Stimulated activated naive CD4-positive, alpha-beta T cell treated with Interleukin-2 at 50 U/mL for 16 hours (primary cell): ENCODE measurements at places on chromosomes 5 and 9.

GRCh38 chr5:74250304-74251102 lies 390.0 kb downstream of the ENC1 start:
- DNase-seq, result no peak

GRCh38 chr5:168015506-168015905 lies 275.9 kb upstream of the WWC1 start:
- DNase-seq, result no peak

GRCh38 chr9:111839387-111839786 lies 44.6 kb upstream of the SHOC1 start:
- no peak for DNase-seq

DNA sequence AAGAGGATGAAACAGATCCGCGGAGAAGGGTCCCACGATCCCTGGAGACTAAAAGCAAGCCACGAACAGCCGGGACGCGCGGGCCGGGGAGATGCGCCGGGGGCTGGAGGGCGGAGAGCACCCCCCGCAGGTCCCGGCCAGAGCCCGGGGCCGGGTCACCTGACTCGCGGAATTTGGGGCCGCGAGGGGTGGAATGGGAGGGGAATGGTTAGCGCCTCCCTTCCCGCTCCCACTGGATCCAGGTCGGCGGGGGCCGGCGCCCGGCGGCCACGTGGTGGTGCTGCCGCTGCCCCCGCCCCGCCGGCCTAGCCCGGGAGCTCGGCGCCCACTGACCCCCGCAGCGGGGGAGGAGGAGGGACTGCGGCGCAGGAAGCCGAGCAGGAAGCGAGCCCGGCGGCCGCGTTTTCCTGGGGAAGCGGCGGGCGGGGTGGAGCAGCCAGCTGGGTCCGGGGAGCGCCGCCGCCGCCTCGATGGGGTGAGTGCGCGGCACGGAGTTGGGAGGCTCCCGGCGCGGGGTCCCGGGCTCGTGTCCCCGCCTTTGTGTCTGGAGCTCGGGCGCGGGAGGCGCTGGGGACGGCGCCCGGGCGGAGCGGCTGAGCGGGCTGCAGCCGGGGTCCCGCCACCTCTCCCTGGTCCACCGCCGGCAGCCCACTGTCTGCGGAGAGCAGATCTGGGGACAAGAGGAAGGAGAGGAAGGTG lies at the start of gene RAI14:
Gene RAI14, plus strand, starts transcription at position 328 of the 699 bp plus-strand sequence. CDS start 30,592 bp downstream, outside the sequence.
- no peak for DNase-seq

DNA sequence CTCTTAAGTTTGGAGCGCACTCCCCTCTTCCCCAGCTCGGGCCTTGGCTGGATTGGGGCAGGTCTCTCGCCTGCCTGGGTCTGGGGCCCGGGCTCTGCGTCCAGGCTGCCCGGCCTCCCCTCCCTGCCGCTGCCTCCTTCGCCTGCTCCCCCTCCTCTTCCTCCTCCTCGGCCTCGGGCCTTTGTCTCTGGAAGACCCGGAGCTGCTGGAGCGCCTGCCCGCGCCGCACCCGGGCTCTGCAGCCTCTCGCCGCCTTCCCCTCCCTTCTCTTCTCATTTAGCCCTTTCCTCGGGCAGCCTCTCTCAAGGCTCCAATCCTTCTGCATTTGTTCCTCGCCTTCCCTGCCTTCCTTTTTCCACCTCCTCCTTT lies 218.5 kb downstream of the C9orf50 start:
- no peak for DNase-seq

DNA sequence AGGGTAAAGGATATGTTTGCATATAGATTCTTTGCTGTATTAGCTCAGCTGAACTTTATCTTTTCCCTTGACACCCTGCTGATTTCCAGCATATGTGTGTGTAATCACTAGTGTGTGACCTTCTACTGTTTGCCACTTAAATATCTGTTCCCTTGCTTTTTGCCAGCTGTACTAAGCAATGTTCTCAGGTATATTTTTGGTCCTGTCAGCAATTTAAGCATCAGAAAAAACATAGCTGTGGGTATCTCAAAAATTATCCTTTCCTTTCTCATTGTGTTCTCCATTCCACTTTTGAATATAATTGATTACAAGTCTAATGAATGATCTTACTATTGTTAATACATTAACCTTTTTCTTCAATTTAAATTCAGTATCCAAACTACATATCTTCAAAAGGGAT lies 59.2 kb upstream of the CDH10 start:
- DNase-seq, result no peak

GRCh38 chr9:129174102-129174723 lies 3.8 kb downstream of the IER5L start:
- DNase-seq, result peak; percentile 69

- no peak for DNase-seq
Observed at GRCh38 chr5:120684213-120684612, 220.1 kb downstream of the PRR16 start.

DNA sequence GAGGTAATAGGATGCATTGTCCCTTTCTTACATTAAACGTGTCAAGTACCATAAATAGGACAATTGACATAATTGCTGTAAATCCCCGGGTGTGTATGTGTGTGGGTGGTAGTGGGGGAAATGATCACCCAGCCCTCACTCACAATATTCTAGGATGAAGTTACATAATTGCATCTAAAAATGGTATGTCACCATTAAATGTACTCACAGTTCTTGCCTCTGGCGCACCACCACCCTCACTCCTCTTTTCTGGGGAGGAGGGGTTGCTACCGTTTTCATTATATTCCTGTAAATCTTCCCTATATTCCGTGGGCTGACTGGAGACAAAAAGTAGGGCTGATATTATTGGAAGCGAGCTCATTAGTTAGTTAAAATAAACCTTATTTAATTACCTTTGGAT lies 563.8 kb downstream of the TLR4 start:
- no peak for DNase-seq

DNA sequence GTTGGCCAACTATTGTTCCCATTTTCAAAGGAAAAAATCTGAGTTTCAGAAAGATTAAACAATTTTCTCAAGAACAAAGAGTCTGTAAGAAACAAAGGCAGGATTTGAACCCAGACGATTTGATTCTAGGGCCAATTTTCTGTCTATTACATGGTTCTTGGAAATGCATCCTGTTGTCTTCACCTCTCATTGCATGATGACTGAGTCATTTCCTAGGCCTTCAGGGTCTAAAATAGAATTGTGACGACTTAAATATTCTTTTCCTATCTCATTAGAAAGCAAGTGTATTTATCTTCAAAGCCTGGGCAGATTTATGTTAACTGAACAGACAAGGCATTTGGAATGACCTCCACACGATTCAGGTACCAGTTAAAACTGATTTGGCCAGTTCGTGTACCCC lies 512.9 kb downstream of the NTRK2 start:
- no peak for DNase-seq

GRCh38 chr5:180820788-180821321 lies 18.2 kb upstream of the MGAT1 start:
- DNase-seq, result no peak

DNA sequence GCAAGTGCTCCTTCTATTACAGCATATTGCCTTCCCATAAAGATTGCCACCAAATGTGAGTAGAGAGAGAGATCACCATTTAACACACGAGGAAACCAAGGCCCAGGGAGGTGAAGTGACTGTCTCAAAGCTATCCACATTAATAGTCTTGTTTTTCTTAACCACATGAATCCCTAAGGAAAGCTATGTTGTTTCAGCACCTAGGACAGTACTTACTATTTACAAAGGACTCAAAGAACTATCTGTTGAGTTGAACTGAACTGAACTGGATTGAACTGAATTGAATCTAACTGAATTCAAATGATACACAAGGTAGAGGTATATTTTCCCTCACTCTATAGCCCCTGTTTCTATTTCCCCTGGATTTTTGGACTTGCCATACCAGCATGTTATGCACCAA lies 430.4 kb downstream of the CAAP1 start:
- DNase-seq, result no peak

DNA sequence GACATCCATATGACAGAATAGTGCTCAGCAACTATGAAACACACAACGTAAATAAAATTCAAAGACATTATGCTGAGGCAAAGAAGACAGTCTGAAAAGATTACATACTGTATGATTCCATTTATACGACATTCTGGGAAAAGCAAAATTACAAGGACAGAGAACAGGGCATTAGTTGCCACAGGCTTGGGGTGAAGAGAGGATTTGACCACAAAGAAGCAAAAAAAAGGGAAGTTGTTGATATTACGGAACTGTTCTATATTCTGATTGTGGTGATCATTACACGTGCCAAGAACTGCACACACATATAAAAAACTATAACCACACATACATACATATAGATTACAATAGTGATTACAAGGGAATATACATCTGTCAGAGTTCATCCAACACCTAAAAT lies 24.1 kb downstream of the CDK5RAP2 start:
- no peak for DNase-seq

DNA sequence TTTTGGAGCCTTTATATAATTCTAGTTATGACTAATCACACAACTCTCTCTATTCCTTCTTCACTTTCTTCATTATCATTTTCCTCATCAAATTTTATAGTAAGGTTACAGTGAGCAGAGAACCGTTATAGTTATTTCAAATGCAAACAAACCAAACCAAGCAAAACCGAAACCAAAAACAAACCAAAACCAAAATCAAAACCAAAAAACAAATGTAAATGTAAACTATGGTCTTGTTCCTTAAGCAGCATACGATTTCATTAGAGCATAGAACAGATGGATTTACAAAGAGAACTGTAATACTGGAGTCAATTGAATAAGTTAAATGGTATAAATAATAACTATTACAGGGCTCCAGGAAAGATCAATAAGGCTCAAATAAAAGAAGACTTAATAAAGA lies 447.1 kb downstream of the LRRC70 start:
- no peak for DNase-seq

GRCh38 chr5:73497497-73498056 lies 665 bp upstream of the BTF3 start:
- DNase-seq, result no peak

DNA sequence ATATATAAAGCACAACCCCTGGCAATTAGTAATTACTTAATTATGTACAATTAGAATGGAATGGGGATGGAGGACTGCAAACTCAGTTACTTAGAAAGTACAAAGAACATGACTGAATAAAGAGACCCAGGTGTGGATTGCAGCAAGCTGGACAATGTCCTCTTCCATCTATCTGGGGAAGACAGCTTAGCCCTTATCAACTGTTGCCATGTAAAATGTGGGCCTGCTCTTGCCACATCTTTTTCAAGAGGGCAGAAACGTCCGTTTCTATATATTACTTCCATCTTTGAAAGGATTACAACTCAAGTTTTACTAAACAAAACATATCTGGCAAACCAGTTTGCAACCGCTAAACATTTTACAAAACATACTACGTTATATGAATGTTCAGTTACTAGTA lies 26.2 kb downstream of the GOLPH3 start:
- DNase-seq, result no peak
